DMS153 (cell line): ENCODE measurements at places on chromosomes 7 and 10.

DNA sequence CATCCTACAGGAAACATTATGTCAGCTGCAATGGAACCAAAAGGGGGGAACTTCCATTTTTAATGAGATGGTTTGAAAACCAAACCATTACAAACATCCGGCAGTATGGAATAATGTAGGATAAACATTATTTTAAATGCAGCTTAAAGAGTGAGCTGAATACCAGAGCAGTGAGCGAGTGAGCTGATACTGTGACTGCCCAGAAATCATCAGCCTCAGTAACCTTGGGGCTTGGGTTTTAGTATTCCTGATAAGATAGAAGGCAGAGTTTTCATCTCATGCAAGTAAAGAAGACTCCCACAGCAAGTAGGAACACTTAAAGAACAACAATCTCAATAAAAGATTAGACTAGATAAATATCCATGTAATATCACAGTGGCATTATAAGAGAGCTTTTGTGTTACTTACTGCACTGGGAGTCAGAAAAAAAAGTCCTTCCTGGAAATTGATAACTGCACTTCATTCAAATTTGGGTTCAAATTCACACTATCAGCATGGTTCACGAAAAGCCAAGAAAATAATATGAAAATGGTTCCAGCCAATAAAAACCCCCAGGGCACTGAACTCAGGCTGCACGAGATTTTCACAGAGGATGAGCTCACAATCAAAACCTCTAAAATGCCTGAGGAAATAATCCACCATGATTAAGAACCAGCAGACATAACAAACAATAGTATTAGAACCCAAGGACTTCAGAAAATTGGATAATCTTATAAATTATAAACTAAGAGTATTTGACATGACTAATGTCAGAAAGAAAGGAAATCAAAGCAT, 115.7 kb downstream of the MTPAP start:
- DNase-seq, result no peak

DNA sequence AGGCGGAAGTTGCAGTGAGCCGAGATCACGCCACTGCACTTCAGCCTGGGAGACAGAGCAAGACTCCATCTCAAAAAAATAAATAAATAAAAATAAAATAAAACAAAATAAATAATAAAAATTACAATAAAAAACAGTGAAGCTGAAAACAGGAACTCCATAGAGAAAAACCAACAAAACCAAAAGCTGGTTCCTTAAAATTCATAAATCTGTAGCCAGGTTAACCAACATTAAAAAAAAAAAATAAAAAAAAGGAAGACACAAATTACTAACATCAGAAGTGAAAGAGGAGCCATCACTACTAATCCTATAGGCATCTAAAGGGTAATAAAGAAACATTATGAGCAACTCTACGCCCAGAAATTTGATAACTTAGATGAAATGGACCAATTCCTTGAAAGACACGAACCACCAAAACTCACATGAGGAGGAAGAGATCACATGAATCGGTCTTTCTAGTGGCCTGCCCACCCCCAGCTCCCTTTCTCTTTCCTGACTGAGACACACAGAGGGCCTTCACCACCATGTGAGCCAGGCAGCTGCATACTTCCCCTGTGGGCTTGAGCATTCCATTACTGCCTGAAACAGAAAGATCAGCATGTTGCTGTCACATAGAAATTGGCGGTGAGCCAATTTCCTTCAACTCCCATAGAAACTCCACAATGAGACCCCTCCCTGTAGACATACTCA, 208.7 kb downstream of the MAD1L1 start:
- no peak for DNase-seq

GRCh38 chr10:34041871-34042270, 707.4 kb upstream of the NRP1 start:
- no peak for DNase-seq

DNA sequence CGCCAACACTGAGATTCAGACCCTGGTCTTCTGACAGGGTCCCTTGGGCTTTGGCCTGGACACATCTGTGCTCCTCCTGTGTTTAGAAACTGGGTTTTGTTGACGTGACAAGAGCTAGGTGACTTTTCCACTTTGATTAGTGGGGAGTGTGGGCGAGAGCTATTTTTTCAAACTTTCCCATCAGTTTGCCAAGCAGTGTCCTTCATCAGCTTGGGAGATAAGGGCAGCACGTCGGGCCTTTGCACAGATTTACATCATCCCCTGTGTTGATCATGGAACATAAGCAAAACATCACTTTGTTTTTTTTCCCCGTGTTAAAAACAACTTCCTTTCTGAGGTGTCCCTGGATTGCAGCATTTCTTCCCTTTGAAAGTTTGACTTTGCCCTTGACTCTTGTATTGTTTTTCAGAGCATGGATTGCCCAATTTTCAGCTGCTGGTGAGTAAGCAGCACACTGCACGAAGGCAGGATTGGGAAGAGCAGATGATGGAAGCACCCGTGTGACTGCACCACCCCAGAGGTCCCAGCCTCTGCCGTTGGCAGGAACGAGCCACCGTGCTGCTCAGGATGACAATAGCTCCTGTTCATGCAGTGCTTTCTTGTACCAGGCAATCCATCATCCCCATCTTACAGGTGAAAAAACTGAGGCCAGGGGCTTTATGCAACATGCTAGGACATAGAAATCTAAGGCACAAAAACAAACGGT, 6.4 kb upstream of the IGFBP1 start:
- DNase-seq, result no peak

DNA sequence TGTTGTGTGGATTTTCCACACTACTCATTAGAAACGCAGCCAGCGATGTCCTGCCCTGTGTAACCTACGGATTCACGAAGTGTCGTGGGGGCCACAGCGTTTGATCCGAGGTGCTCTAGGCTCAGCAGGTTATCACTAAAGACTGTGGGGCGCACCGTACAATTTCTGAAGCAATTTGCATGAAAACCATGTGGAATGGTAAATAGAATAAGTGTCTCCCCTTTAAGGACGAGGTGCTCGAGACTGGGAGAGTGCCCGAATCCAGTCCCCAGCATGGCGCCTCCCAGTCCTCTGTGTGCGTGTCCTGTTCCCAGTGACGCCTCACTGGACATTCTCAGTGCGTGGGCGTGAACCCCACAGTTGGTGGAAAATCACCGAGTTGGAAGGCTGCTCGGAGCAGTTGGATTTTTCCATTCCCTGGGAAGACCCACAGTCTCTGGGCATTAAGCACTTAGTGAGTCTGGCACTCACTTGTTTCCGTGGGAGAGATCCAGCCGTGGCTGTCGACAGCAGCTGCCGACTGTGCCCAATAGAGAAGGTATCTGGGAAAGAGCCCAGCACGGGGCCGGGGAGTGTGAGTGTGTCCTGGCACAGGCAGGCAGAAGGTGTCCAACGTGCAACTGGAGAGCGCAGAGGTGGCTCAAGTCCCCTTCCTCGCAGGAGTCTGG, 37.0 kb downstream of the PFKP start:
- no peak for DNase-seq

DNA sequence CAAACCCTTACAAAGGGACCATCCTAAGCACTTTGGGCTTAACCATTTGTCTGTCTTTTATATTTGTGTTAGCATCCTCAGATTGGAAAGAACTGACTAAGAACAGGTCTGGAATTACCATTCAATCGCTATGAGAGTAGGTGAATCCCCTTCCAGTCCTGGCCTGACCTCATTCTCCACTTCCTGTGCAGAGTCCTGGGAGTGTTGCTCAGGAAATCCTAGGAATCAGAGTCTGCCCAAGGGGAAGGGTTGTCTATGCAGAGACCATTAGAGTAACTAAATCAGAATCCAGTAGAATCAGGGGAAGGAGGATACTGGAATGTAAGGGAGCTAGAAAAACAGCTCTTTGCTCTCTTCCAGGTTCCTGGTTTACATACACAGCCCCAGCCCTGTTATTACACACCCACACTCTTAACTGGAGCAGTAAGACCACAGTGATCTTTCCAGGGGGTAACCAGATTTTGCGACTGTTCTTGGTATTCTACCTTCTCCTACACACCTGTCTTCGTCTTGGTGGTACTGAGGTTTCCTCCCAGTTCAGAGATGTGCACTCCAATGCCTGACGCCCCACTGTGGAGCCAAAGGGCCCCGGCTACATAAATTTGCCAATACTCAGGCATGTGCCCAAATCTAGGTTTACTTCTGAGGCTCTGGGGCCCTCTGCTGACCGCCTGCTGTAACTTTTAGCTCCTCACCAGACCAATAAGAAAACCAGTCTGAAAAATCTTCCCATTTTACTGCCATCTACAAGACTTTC, 103.7 kb downstream of the RNF216 start:
- no peak for DNase-seq
